Left lung (tissue), 14 donors: ENCODE measurements at places on chromosomes 2 and 18. TPM values are rescaled to one million over a fixed set of nuclear protein-coding genes. Genes with fewer than 3 reads are reported as not detected.

DNA sequence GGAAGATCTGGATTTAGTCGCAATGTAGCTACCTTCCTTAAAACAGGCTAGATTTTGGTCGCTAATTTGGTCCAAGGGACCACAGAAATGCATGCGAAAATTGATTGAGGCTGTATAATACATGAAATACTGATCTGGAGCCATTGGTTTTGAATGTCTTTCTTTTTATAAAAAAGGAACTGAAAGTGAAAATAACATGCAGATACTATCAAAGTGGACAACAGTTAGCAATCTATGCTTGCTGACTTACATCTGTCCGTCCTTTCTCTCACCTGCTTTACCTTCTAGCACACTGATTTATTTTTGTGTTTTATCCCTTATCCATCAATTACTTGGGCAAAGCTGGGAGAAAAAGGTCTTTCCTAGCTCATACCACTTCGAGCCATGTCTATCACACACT lies 1459.8 kb upstream of the ACVR2A start:
- no peak for DNase-seq

DNA sequence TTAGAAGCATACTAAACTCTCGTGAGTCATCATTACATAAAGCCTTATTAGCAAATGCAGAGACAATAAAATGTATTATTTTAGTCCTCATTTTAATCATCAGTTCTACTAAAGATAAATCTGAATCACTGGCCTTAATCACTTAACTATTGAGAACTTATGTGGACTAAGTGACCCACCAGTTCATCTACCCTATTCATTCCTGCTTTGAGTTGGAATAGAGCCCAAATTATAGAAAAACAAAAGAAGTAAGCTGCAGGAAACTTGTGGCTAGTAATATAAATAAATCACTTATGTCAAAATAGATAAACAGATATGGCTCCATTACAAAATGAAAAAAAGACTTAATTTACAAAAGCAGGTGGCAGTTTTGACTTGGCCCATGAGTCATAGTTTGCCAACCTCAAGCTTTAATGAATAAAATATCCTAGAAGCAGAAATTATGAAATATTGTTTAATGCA lies 851.8 kb upstream of the CRIM1 start:
- no peak for DNase-seq

DNA sequence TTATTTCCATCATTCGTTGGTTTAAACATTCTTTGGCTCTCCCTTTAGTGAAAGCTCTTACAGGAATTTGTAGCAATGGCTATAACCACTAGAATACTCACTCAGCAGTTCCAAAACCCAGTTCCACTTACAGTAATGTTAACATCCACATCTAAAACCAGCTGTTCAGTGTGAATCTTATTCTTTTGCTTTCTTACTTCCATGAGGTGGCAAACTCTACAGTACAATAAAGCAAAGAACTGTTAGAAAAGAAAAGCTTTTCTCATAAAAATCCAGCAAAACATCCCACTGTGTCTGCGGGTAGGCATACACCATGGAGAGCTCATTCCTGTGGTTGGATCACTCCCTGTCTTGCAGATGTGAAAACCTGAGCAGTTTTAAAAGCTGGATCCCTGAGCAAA lies 147.1 kb downstream of the ARHGAP28 start:
- DNase-seq = no peak

- DNase-seq = no peak
Measured at GRCh38 chr2:112296407-112296806, 21.0 kb downstream of the ZC3H6 start.

GRCh38 chr2:159960414-159960813 lies 102.0 kb downstream of the PLA2R1 start:
- no peak for DNase-seq

DPP10 gene
- 4.9 TPM for polyA plus RNA-seq
